ENCODE measurements at places on chromosomes 2 and 18. TPM values are rescaled to one million over a fixed set of nuclear protein-coding genes. Genes with fewer than 3 reads are reported as not detected.

ALKAL2 gene
- total RNA-seq = not detected

COL3A1 gene
- total RNA-seq = not detected

GRCh38 chr2:163801486-163801885 lies 65.7 kb upstream of the FIGN start:
- no peak overlapping the region for H3K4me3 ChIP-seq
- no peaks in the 10 kb centered on the region for H3K36me3 ChIP-seq
- DNase-seq = no peak
- no peaks in the 10 kb centered on the region for H3K4me1 ChIP-seq
- no peak overlapping the region for H3K27ac ChIP-seq

DNA sequence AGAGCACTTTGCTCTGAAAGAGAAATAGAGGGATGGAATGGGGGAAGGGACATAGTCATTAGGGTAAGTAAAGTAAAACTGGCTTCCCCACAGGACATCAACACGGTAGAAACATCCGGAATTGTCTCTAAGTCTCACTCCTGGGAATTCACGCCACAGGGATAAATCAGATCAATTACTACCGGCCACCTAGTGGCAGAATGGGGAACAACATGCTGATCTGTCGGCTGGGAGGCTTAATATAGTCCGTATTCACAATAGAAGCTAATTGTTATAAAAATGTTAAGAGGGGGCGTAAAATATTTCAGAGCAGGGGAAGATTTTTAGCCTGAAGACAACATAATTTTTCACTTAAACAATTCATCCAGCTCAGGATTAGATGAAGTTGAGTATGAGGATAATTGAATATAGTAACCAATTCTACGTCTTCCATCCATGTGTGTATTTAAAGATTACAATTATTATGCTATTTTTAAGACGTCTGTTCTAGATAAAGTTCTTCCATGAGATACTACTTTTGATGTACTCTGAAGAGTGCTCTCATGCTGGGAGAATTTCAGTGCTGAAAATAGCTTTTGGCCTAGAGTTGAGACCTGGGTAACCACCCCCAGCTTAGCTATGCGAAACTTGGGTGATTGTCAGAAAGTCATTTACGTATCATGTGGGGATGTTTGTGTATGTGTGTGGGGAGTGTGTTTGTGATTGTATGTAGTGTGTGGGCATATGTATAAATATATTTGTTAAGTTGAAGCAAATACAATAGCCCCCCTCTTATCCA lies 65.7 kb downstream of the LRRTM1 start:
- H3K27ac ChIP-seq = no peak overlapping the region
- no peak overlapping the region for H3K4me3 ChIP-seq
- peaks cover 17% of the 10 kb centered on the region for H3K4me1 ChIP-seq
- H3K27me3 ChIP-seq = no peaks in the 10 kb centered on the region

GRCh38 chr2:56801214-56801613 lies 617.4 kb downstream of the CCDC85A start:
- H3K4me3 ChIP-seq = no peak overlapping the region
- H3K4me1 ChIP-seq = no peaks in the 10 kb centered on the region
- H3K27ac ChIP-seq = no peak overlapping the region
- no peaks in the 10 kb centered on the region for H3K36me3 ChIP-seq
- no peak for DNase-seq

- H3K4me3 ChIP-seq = no peak overlapping the region
- peaks cover 2% of the 10 kb centered on the region for H3K4me1 ChIP-seq
- no peaks in the 10 kb centered on the region for H3K36me3 ChIP-seq
- H3K27ac ChIP-seq = no peak overlapping the region
- no peaks in the 10 kb centered on the region for H3K27me3 ChIP-seq
Observed at GRCh38 chr18:59461171-59461570, 102.1 kb upstream of the LMAN1 start.
